ENCODE measurements at places on chromosomes 2 and 18. TPM values are rescaled to one million over a fixed set of nuclear protein-coding genes. Genes with fewer than 3 reads are reported as not detected.

GRCh38 chr18:3305933-3306332, 44.0 kb downstream of the MYL12B start:
- peak; percentile 19 for DNase-seq
- H3K27ac ChIP-seq: peak overlapping the region; percentile 97
- peaks cover 22% of the 10 kb centered on the region for H3K4me1 ChIP-seq
- no peaks in the 10 kb centered on the region for H3K36me3 ChIP-seq
- peaks cover 19% of the 10 kb centered on the region for H3K27me3 ChIP-seq

The RANBP2 gene
- 57.7 TPM for total RNA-seq

GRCh38 chr2:209525834-209526281, 102.0 kb downstream of the MAP2 start:
- DNase-seq: no peak
- no peaks in the 10 kb centered on the region for H3K36me3 ChIP-seq
- peak overlapping the region; percentile 7 for H3K4me3 ChIP-seq
- peaks cover 12% of the 10 kb centered on the region for H3K4me1 ChIP-seq

GRCh38 chr2:200428961-200429665, 80.8 kb downstream of the KCTD18 start:
- peaks cover 11% of the 10 kb centered on the region for H3K4me1 ChIP-seq
- no peak overlapping the region for H3K4me3 ChIP-seq
- no peaks in the 10 kb centered on the region for H3K27me3 ChIP-seq
- no peak for DNase-seq

DNA sequence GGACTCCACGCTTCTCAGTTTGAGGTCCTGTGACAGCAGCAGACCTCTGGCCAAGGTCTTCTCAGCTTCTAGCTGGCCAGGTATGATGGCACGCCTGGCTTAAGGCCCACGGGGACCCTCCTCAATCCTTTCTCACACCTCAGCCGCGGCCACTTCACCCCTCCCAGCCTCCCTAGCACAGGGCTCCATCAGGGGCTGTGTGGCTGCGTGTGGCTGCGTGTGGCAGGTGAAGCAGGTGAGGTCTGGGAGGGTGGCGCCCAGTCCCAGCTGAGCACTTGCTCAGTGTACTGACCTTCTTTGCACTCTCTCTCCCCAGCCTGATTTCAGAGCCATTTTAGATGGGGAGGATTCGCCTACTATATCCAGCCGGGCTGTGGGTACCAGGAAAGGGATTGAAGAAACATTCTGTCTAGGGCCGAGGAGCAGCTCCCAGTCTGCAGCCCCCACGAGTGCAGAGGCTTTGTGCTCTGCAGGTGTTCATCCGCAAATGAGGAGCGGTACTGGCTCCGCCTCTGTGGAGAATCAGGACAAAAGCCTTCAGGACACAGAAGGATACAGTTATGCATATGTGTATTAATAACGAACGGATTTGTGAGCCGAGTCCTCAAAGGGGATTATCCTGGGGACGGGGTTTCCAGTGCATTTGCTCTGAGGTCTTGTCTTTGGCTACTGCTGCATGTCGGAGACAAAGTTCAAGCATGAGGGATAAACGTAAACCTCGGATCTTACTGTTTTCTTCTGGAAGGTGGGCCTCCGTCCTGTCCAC, 236.9 kb upstream of the RAB6C start:
- peaks cover 8% of the 10 kb centered on the region for H3K27me3 ChIP-seq
- no peak overlapping the region for H3K27ac ChIP-seq
- DNase-seq: no peak
- no peaks in the 10 kb centered on the region for H3K4me1 ChIP-seq
- H3K36me3 ChIP-seq: no peaks in the 10 kb centered on the region
- no peak overlapping the region for H3K4me3 ChIP-seq

- H3K4me3 ChIP-seq: peak overlapping the region; percentile 1
- no peak for DNase-seq
- H3K27ac ChIP-seq: no peak overlapping the region
- H3K4me1 ChIP-seq: peaks cover 5% of the 10 kb centered on the region
- H3K36me3 ChIP-seq: no peaks in the 10 kb centered on the region
These were observed 2.4 kb downstream of the ALK start for GRCh38 chr2:29918941-29919340.

The UGT1A4 gene
- total RNA-seq: not detected

The RFX8 gene
- total RNA-seq: 2.3 TPM

GRCh38 chr2:218043701-218044109, 25.3 kb upstream of the RUFY4 start:
- peaks cover 25% of the 10 kb centered on the region for H3K27me3 ChIP-seq
- no peaks in the 10 kb centered on the region for H3K4me1 ChIP-seq
- H3K27ac ChIP-seq: no peak overlapping the region
- H3K36me3 ChIP-seq: peaks cover 2% of the 10 kb centered on the region
- DNase-seq: no peak

DNA sequence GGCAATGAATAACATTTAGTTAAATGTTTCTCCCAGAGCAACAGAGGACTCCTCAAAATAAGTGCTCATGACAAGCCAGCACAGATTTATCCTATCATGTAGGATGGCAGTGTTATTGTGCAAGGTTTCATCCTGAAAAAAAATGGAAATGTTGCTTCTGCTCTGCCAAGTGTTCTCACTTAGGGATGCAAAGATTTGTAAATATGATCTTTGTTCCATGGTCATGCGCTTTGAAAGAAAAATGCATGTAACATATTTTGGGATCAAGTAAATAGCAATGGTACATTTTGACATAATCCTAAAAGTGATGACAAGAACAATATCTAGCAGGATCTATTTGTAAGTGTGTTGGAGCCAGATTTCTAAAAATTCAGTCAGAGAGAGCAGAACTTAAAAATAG, 229.5 kb upstream of the CCDC150 start:
- H3K4me1 ChIP-seq: peaks cover 14% of the 10 kb centered on the region
- DNase-seq: no peak
- H3K27me3 ChIP-seq: no peaks in the 10 kb centered on the region
- H3K4me3 ChIP-seq: no peak overlapping the region
- H3K27ac ChIP-seq: no peak overlapping the region

DNA sequence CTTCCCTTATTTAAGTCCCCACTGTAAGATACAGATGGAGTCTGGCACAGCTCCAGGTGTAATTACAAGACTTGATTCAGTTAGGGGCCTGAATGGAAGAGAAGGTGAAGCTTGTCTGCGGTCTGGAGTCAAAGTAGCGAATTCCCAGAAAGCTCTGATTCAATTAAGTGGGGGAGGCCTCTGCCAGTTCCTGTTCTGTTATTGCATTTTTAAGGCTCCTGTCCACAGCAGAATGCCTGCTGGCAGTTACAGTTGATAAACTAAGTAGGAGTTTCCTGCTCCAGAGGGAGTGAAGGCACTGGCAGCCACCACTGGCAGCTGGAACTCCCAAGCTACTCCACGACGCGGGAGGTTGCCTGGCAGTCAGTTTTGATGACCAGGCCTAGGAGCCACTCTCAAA, 181.1 kb downstream of the SOCS6 start:
- H3K4me3 ChIP-seq: no peak overlapping the region
- DNase-seq: no peak
- H3K27ac ChIP-seq: no peak overlapping the region
- no peaks in the 10 kb centered on the region for H3K36me3 ChIP-seq

GRCh38 chr2:220504938-220505503, 877.6 kb downstream of the SLC4A3 start:
- no peak overlapping the region for H3K27ac ChIP-seq
- H3K36me3 ChIP-seq: no peaks in the 10 kb centered on the region
- H3K4me1 ChIP-seq: no peaks in the 10 kb centered on the region
- DNase-seq: no peak
- no peak overlapping the region for H3K4me3 ChIP-seq

GRCh38 chr2:20292984-20293383, 57.7 kb downstream of the PUM2 start:
- no peak overlapping the region for H3K27ac ChIP-seq
- H3K27me3 ChIP-seq: no peaks in the 10 kb centered on the region
- peaks cover 6% of the 10 kb centered on the region for H3K4me1 ChIP-seq
- H3K36me3 ChIP-seq: peaks cover 32% of the 10 kb centered on the region
- H3K4me3 ChIP-seq: no peak overlapping the region

GRCh38 chr2:152924722-152925121, 206.3 kb downstream of the ARL6IP6 start:
- H3K4me3 ChIP-seq: no peak overlapping the region
- no peak overlapping the region for H3K27ac ChIP-seq
- no peaks in the 10 kb centered on the region for H3K36me3 ChIP-seq
- H3K4me1 ChIP-seq: no peaks in the 10 kb centered on the region

GRCh38 chr2:47119001-47119400, 36.1 kb downstream of the STPG4 start:
- no peak overlapping the region for H3K4me3 ChIP-seq
- no peak overlapping the region for H3K27ac ChIP-seq
- H3K4me1 ChIP-seq: no peaks in the 10 kb centered on the region

GRCh38 chr2:30422444-30423040, 24.5 kb upstream of the LCLAT1 start:
- no peaks in the 10 kb centered on the region for H3K27me3 ChIP-seq
- H3K4me3 ChIP-seq: peak overlapping the region; percentile 90
- peak; percentile 86 for DNase-seq
- H3K36me3 ChIP-seq: peaks cover 2% of the 10 kb centered on the region
- H3K27ac ChIP-seq: peak overlapping the region; percentile 98
